ENCODE measurements at places on chromosomes 7 and 10. TPM values are rescaled to one million over a fixed set of nuclear protein-coding genes. Genes with fewer than 3 reads are reported as not detected.

GPAM gene
- total RNA-seq, result 6.6 TPM

PHYHIPL gene
- total RNA-seq, result 0.39 TPM

OR2F2 gene
- total RNA-seq, result not detected

AGAP5 gene
- total RNA-seq, result 2.2 TPM

HTR5A gene
- total RNA-seq, result not detected

HTRA1 gene
- 51.9 TPM for total RNA-seq

MACC1 gene
- total RNA-seq, result not detected

MGMT gene
- total RNA-seq, result 6.6 TPM

GPRIN2 gene
- 32.7 TPM for total RNA-seq

PON3 gene
- 31.0 TPM for total RNA-seq

CHST3 gene
- 51.6 TPM for total RNA-seq

OPN1SW gene
- total RNA-seq, result not detected

UPK3B gene
- total RNA-seq, result 19.4 TPM

BET1 gene
- 24.3 TPM for total RNA-seq

ANKRD30A gene
- total RNA-seq, result 0.31 TPM

NDUFB2 gene
- total RNA-seq, result 377 TPM

KNDC1 gene
- 1.4 TPM for total RNA-seq

ELFN1 gene
- 0.38 TPM for total RNA-seq

ZNF862 gene
- total RNA-seq, result 2.1 TPM

PDE1C gene
- 3.8 TPM for total RNA-seq

GDF2 gene
- not detected for total RNA-seq

GRID2IP gene
- not detected for total RNA-seq

ARHGEF35 gene
- 0.33 TPM for total RNA-seq

PAX4 gene
- not detected for total RNA-seq

ACHE gene
- 2.8 TPM for total RNA-seq

IGFBP1 gene
- 49.5 TPM for total RNA-seq

GHRHR gene
- not detected for total RNA-seq

ODAD2 gene
- total RNA-seq, result not detected

LMOD2 gene
- total RNA-seq, result not detected

PROSER2 gene
- total RNA-seq, result 41.8 TPM

CCDC136 gene
- total RNA-seq, result 2.2 TPM

PDK4 gene
- 10.3 TPM for total RNA-seq

CELF2 gene
- total RNA-seq, result 0.16 TPM

FKBP6 gene
- not detected for total RNA-seq

NEURL1 gene
- 0.38 TPM for total RNA-seq

EIF5AL1 gene
- total RNA-seq, result 2.0 TPM

CDHR1 gene
- total RNA-seq, result 0.07 TPM
